Stimulated activated CD8-positive, alpha-beta memory T cell treated with anti-CD3 and anti-CD28 coated beads, Interleukin-15, amount 100 ng/mL, for 4 hours (primary cell): ENCODE measurements at places on chromosomes 4 and X.

DNA sequence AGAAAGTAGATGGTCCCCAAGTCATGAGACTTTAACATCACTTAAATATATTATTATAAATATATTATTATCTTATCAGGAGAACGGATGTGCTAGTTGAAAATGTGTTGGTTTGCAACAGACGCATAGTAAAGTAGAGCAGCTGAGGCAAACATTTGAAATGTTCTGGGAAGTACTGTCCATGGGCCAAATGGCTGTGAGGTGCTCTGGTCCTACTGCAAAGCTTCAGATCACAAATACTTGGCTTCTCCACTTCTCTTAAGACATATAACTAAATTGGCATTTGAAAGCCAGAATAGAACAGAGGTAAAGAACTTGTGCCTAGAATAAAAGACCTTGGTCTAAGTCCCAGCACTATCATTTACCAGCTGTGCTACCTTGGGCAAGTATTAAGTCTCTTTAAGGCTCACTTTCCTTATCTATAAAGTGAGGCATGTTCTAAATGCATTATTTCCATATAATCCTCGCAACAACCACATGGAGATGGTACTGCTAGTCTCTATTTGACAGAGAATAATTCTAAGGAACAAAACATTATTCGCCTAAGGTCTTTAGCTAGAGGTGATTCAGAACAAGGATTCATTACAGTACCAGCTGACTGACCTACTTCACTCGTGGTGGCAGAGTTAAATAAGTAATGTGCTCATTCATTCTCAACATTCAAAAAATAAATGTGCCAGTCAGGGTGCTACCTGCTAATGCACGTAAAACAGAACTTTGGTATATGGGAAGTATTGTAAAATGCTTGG is 297.1 kb downstream of the PPP3CA start:
- DNase-seq = no peak

DNA sequence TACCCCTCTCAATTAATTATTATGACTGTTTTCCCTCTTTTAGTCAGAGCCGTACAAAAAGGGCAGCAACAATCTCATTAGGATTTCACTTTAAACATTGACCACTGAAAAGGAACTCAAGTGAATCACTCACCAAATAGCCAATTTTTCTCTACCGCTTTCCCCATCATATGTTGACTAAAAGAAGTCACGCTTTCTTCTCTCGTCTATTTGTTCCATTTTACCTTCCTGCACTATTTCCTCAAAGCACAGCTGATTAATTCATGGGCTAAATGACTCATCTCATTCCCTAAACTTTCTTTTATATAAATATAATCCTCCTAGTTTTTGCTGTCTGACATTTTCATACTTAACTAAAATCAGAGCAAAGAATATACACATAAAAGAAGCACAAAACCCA is 8.2 kb downstream of the MID1 start:
- no peak for DNase-seq

GRCh38 chr4:41643331-41643730 is 105.2 kb downstream of the PHOX2B start:
- DNase-seq = no peak

- DNase-seq = no peak
These were observed 122.4 kb downstream of the RAP1GDS1 start for GRCh38 chr4:98383431-98384106.
